GM23248 (cell line): ENCODE measurements at places on chromosomes 12 and 14. TPM values are rescaled to one million over a fixed set of nuclear protein-coding genes. Genes with fewer than 3 reads are reported as not detected.
A peak's percentile ranks its signal among the peaks of the same experiment; 100 is the strongest.

The COX8C gene
- total RNA-seq: not detected in 2 replicates

The BMP4 gene
- total RNA-seq: not detected in 2 replicates

The EXOC3L4 gene
- total RNA-seq: not detected in 2 replicates

- peaks cover 43% of the 10 kb centered on the region for H3K4me1 ChIP-seq
- peaks cover 15% of the 10 kb centered on the region for H3K36me3 ChIP-seq
- H3K4me3 ChIP-seq: no peak overlapping the region; the same call in 1 of the 2 replicates
- H3K27me3 ChIP-seq: no peaks in the 10 kb centered on the region
- H3K27ac ChIP-seq: peak overlapping the region; percentile 72
Measured at GRCh38 chr12:91098461-91098860, 12.8 kb downstream of the LUM start.

DNA sequence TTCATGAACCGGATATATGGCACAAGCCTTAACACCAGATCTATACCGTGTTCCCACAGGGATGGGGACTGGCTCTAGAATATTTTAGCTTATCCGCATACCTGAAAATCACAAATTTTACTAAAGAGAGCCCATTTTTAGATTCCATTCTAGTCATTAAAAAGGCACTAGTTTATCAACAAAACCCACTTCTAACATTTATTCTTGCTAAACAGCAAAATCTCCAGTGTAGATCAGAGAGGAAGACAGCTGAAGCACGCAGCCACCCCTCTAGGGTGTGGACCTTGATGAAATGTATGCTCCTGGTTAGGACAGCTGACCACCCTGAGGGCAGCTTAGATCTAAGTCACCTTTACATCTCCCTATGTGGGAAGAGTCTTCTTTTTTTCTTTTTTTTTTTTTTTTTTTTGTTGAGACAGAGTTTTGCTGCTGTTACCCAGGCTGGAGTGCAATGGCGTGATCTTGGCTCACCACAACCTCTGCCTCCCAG is 62.4 kb downstream of the EID3 start:
- H3K27me3 ChIP-seq: no peaks in the 10 kb centered on the region
- DNase-seq: no peak
- no peaks in the 10 kb centered on the region for H3K36me3 ChIP-seq
- H3K4me3 ChIP-seq: no peak overlapping the region
- H3K4me1 ChIP-seq: peaks cover 1% of the 10 kb centered on the region; the same call in 1 of the 2 replicates

DNA sequence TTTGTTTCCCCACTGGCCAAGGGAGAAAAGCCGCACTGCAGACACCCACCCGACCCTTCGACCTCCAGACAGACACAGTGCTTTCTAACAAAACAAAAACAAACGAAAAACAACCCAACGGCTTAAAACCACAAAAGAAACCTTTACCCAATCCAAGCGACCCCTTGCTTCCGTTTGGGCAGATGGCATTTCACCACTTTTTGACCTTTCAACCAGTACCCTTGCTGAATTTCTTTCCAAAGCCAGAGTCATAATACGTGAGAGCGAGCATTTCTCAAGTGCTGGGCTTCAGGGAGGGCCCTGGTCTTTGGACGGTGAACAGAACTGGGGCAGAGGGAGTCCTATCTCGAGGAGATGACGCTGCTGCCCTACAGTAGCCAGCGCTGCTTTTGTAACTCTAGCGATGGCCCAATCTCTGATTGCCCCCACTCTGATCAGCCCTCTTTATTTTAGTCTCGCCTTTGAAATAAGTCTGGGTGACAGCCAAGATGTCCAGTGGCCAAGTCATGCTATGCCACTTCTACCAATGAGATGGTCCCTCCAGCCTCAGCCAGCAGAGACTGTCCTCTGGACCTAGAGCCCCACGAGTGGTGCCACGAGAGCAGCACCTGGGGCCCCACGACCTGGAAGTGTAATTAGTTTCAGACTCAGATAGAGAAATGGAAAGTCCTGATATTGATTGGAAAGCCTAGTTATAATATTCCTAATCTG is 21.9 kb upstream of the ADIPOR2 start:
- no peaks in the 10 kb centered on the region for H3K4me1 ChIP-seq
- H3K27me3 ChIP-seq: no peaks in the 10 kb centered on the region
- no peak overlapping the region for H3K27ac ChIP-seq
- H3K36me3 ChIP-seq: no peaks in the 10 kb centered on the region
- no peak overlapping the region for H3K4me3 ChIP-seq
